Breast epithelium (tissue), 4 donors: ENCODE measurements at places on chromosomes 1 and 21. TPM values are rescaled to one million over a fixed set of nuclear protein-coding genes. Genes with fewer than 3 reads are reported as not detected.
A peak's percentile ranks its signal among the peaks of the same experiment; 100 is the strongest.

The YY1AP1 gene
- 156 TPM for total RNA-seq

The LRRC3 gene
- total RNA-seq, result 2.0 TPM

The TOR3A gene
- 50.5 TPM for total RNA-seq

GRCh38 chr1:152039461-152039860 is 2.7 kb upstream of the S100A11 start:
- no peak for DNase-seq

DNA sequence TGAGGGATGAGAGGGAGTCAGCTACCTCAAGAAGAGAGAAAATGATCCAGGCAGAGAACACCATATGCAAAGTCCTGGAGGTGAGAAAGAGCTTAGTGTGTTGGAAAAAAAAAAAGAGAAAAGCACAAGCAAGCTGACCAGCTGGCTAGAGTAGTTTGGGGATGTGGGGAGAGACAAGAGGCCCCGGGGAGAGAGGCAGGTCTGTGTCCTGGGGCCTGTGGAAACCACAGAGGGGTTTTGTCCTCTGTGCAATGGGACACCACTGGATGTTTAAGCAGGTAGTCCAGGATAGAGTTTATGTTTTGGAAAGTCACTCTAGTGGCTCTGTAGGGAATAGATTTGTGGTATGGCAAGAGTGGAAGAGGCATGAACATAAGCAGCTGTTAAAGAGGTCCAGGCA is 14.4 kb upstream of the CHI3L1 start:
- DNase-seq, result no peak

DNA sequence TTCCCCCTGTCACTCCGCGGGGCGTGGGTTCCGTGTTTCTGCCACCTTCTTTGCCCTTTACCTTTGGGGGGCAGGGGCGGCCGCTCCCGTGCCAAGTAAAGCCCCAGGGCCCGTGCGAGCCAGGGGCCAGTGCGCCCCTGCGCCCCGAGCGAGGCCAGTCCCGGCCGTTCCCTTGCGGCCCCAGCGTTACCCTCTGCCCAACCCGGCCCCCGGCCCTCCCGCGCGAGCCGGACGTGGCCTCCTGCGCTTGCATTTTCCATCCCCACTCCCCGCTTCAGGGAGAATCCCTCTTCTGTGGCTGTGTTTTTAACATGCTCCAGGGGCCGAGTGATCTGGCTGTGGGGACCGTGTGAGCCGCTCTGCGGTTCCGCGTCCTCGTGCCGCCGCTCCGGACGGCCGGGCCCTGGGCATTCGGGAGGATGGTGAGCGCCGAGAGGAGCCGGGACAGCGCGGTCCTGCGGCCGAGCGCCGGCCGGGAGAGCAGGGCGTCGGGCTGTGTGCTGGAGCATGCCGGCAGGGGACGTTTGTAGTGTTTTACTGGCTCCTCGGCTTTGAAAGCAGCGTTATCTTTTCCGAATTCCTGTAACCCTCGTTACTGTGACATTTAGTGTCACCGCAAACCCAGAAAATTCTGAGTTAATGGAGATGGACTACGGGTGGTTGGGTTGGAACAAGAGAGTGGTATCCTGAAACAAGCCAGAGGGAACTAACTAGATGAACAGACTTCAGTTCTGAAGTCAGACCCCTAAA is 1.0 kb downstream of the GALNT2 start:
- peak; percentile 19 for DNase-seq

DNA sequence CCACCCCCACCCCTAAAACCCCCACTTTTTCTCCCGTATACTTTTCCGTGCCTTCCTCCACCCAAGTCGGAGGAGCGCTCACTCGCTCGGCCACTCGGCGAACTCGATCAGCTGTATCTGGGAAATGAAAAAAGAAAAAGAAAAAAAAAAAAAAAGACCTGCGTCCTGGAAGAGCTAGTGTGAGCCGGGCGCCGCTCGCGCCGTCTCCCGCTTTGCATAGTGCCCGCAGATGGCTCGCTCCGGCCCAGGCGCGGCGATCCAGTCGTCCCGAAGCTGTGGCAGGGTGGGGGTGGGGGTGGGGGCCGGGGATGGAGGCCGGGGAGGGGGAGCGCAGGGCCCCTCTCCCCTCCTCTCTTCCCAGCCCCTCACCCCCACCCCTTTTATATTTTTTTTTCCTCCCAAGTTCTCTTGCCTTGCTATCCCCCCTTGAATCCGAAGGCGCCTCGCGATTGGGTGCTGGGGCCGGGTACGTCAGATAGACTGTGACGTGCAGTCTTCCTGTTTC is 299 bp upstream of the PROX1 start:
- DNase-seq, result peak; percentile 67

- no peak for DNase-seq
Observed at GRCh38 chr1:227308367-227309336, 9.6 kb downstream of the CDC42BPA start.

- no peak for DNase-seq
Observed at GRCh38 chr1:211092955-211093354, 41.0 kb downstream of the KCNH1 start.

GRCh38 chr1:114833421-114833820 is 21.2 kb upstream of the SYCP1 start:
- DNase-seq, result no peak

GRCh38 chr1:183995322-183996039 is 42.0 kb downstream of the COLGALT2 start:
- no peak for DNase-seq

DNA sequence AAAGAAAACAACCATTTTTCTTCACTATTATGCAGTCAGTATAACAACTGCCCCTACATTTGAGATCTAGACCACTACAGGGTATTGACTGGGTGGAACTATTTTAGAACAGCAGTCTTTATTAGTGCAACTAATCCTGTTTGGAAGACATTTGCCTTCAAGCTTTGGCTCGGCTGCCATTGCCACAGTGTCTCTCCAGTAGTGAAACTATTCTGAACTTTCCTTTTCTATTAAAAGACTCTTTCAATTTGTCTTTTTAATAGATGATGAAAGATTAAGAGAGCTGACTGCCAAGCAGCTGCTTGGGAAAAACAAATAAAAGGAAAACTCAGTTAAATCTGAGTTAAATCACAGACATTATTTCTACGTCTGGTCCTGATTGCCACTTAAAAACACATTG is 49.3 kb downstream of the LPGAT1 start:
- DNase-seq, result no peak

- no peak for DNase-seq
Observed at GRCh38 chr1:154344977-154345837, 19.9 kb downstream of the ATP8B2 start.

DNA sequence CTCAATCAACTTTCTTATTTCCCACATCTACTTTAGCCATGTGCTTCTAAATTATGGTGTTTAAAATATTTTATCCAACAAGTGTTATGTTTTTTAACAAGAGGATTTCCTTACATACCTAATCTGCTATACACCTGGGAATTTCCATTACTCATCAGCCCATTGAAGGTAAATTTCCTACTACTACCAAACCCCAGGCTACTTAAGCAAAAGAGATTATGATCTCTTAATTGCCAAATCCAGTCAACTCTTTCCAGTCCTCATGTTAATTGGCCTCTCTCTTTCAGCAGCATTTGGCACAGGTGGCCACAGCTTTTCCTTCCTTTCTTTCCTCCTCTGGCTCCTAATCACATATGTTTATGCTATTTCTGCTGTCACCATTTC is 5.1 kb upstream of the C1orf162 start:
- DNase-seq, result no peak

GRCh38 chr1:163692266-163692665 is 370.5 kb downstream of the NUF2 start:
- DNase-seq, result no peak
